ENCODE measurements at places on chromosomes 5 and 9.

- DNase-seq: no peak
Observed at GRCh38 chr5:32805971-32806638, 95.0 kb downstream of the NPR3 start.

DNA sequence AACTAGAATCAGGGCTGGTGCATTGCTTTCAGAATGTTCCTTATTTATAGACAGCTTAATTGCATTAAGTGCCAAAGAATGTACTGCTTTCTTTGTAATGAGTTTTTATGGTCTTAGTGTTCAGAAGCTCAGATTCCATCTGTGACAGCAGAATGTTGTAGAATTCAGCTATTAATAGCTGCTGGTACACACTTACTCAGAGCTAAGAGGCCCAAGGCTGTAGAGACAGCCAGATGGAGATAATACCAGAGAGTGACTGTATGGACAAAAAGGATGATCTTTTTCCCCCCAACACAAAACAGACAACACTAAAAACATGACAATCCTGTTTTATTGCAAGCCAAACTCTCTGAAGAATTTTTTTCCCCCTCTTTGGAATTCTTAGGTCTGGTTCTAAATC lies 50.2 kb downstream of the PPP2R2B start:
- DNase-seq: no peak

DNA sequence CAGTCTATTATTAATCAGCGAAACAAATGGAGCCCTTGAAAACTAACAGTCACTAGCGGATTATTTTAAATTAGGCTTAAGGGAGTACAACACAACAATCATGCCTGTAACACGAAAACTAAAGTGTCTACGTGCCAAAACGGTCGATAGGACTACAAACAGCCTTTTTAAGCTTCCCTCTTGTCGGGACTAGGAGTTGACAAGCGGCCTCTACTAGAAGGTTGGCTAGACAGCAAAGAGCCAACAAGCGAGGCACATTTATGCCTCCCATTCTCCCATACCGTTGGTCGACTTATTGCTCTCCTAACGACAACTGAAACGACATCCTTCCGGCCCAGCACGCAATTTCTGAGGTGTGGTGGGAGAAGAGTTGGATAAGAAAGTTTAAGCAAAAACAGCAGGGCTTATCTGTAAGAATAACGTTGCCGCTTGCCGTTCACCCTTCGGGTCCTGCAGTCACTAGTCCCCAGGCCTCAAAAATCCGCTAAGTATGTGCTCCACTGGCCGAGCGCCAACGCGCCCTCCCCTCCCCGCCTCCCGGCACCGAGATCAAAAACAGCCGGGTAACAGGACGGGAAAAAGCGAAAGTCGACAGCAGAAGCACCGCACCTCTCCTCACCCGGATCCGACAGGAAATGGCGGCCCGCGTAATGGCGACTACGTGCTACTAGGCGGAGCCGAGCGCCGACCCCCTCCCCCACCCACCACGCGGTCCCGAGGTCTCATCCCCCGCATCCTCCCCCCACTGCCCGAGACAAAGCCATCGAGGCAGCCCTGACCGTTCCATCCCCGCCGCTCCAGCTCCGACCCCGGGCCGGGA lies 813 bp downstream of the HNRNPK start:
- DNase-seq: peak; percentile 78

GRCh38 chr5:41831155-41831554 lies 39.1 kb downstream of the OXCT1 start:
- no peak for DNase-seq

DNA sequence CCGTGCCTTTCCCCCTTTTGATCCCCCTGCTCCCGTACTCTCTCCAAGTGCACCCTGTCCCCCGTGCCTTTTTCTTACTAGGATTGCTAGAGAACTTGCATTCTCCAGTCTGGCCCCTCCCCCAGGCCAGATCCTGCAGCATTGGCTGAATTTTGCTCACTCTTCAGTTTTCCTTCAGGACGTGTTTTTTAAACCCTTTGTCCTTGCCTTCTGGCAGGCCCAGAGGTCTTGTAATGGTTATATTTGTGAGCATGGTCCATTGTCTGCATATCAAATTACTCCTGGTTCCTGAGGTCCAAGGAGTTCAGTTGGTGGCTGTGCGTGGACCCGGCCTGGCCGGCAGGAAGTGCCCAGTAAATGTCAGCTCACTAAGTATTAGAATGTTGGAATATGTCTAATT lies 606 bp downstream of the TBC1D13 start:
- DNase-seq: no peak

GRCh38 chr9:129582855-129583254 lies 38.0 kb downstream of the C9orf50 start:
- DNase-seq: no peak

DNA sequence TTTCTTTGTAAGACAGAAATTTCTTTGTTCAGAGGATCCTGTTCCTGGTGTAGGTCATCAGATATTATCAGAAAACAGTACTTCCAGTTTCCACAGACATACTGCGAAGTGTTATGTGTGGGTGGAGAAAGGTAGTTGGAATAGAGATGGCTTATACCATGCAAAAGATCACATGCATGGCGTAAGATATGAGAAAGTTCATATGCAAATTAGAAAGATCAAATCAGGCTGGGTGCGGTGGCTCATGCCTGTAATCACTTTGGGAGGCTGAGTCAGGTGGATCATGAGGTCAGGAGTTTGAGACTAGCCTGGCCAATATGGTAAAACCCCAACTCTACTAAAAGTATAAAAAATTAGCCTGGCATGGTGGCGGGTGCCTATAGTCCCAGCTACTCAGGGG lies 65.2 kb upstream of the GLIS3 start:
- DNase-seq: no peak

DNA sequence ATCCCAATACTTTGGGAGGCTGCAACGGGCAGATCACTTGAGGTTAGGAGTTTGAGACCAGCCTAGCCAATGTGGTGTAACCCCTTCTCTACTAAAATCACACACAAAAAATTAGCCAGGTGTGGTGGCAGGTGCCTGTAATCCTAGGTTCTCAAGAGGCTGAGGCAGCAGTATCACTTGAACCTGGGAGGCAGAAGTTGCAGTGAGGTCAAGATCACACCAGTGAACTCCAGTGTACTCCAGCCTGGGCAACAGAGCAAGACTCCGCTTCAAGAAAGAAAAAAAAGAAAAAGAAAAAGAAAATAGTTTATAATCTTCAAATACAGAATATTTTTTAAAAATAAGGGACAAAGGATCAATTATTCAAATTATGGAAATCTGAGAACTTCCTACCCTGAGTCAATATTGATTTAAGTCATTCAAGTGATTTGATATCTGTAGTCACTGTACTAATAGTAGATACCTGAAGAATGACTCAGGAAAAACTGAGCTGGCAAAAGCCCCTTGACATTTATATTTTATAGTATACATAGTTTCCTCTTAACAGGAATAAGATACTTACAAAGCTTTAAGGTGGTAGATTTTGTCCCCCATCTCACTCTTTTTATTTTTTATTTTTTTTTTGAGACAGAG lies 61.8 kb downstream of the PTBP3 start:
- DNase-seq: no peak

- DNase-seq: no peak
Observed at GRCh38 chr5:75091597-75091996, 39.2 kb upstream of the GCNT4 start.

GRCh38 chr9:102499468-102499867 lies 495.7 kb upstream of the CYLC2 start:
- no peak for DNase-seq

DNA sequence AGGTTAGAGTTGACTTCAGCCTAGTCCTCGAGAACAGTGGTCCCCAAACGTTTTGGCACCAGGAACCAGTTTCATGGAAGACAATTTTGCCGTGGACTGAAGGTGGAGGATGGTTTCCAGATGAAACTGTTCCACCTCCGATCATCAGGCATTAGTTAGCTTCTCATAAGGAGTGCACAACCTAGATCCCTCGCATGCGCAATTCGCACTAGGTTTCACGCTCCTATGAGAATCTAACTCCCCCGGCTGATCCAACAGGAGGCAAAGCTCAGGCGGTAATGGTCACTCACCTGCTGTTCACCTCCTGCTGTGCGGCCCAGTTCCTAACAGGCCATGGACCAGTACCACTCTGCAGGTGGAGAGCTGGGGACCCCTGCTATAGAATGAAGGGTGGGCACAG lies 163.6 kb downstream of the CDH6 start:
- DNase-seq: no peak

DNA sequence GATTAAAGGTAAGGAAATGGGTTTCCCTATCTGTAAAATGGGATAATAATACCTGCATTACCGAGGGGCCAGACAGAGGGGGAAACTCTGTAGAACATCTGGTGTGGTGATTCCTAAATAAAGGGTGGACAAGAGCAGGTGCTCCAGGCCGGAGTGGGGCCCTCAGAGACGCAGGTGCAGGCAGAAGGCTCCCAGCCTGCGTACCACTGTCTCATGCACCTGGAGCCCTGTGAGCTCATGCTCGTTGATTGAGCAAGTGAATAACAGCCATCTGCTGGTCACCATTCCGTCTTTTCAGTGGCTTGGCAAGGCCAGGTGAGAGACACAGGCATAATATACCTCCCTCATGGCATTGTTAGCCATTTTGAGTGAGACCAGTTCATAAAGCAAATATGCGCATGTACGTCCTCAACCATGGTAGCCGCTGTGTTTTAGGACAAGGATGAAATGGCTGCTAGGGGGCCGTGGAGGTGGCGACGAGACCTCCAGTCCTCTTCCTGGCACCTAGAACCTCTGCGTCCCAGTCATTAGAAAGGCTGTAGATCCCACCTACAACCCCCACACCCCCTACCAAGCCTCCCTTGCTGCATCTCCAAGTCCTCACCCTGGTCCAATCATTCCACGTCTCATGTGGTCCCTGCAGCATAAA lies 198.0 kb upstream of the MVB12B start:
- no peak for DNase-seq

GRCh38 chr9:68585034-68585761 lies 44.5 kb upstream of the TMEM252 start:
- DNase-seq: no peak

GRCh38 chr5:84304599-84304998 lies 80.1 kb downstream of the EDIL3 start:
- DNase-seq: no peak

DNA sequence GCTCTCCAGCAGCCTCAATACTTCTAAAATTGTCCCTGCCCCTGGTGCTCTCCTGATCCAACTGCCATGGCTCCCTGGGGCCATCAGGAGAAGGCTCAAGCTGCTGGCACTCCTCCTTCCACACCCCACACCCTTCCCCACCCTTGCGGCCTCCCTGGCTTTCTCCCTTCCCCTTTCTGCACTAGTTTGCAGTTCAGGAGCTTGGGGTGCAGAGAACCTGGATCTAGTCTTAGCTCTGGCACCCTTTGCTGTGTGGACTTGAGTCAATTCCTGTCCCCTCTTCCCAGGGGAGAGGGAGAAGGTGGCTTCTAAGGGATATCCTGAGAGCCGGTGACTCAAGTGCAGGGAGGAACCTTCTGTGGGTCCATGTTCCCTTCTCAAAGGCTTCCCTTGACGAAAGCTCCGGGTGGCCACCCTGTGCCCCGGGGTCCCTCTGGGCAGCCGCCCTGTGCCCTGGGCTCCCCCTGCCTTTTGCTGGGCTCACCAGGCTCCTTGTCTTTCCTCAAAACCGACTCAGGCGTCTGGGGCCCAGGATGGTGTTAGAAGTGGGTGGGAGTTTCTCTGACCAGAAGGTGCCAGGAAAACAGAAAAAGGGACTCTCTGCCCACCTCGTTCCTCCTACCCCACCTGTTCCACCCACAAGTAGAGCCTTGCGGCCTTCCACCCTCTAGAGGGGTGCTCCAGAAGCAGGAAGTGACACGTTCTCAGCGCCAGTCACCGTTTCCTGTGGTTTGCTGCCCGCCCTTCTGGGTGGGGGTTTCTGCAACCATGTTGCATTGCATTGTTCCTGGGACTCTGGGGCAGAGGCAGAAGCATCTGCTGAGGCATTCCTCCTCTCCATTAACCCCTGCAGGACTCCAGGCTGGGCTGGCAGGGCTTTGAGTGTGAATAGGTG lies 15.0 kb downstream of the GLIPR2 start:
- DNase-seq: peak; percentile 78

GRCh38 chr9:105859428-105860091 lies 165.2 kb downstream of the TMEM38B start:
- DNase-seq: no peak

- DNase-seq: no peak
Observed at GRCh38 chr9:91180240-91180929, 181.3 kb downstream of the AUH start.

DNA sequence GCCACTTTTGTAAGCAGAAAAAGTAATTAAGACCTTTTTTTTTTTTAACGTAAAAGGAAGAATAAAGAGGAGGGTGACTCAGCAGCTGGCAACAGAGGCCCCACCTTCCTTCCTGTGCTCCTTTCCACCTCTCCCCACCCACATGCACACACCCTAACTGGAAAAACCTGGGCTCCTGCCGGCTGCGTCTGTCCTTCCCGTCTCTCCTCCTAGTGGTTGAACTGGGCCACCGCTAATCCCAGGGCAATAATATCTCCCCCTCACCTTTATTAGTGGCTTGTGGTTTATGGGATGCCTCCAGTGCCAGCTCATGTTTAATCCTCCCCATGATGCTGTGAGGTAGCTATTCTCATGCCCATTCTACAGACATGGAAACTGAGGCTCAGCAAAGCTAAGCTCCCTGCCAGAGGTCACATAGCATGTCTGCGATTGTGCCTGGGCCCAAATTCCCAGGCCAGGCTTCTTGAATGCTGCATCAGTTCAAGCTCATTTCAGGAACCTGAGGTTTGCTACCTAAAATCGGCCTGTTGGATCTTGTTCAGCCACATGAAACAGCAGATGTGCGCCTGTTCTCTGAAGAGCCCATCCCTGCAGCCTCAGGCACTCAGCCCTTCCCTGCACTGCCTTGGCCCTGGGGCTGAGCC lies 60.9 kb upstream of the IL17B start:
- no peak for DNase-seq

DNA sequence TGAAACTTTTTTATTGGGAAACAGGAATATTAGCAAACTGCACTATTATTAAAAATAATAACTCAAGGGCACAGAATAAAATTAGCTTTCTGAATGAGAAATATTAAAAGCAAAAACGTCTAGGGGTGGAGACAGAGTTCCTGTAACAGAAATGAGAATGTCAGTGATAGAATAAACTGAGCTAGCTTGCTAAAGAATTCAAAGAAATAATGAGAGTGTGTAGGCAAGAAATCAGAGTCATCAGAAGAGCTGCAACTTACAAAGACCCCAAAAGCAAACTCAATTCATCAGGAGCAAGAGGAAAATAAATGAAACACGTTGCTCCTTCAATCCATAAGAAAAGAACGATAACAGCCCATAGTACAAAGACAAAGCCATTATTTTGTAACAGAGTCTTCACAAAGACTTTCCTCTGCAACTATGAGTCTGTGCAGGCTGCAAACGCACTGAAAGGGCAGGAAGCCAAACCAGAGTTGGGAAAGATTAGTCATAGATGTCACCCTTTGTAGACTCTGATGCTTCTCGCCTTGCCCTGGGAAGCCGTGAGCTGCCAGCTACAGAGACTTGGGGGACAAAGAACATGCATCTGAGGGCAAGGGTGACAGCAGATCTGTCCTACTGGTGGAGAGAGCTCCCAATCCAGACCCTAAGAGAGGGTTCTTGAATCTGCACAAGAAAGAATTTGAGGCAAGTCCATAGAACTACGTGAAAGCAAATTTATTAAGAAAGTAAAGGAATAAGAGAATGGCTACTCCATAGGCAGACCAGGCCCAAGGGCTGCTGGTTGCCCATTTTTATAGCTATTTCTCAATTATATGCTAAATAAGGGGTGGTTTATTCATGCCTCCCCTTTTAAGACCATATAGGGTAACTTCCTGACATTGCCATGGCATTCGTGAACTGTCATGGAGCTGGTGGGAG lies 40.8 kb downstream of the SHC3 start:
- no peak for DNase-seq

- no peak for DNase-seq
Observed at GRCh38 chr5:1552521-1553255, 28.9 kb upstream of the LPCAT1 start.
